Activated CD4-positive, alpha-beta T cell treated with anti-CD3 and anti-CD28 coated beads, Interleukin-2, Interleukin-6, amounts not matched to agents 100 ng/mL and 50 ng/mL, durations not matched to agents 16 hours and 8 hours (primary cell): ENCODE measurements at places on chromosomes 2 and 18.
A peak's percentile ranks its signal among the peaks of the same experiment; 100 is the strongest.

- DNase-seq: peak; percentile 51
These were observed 781 bp upstream of the SLC5A6 start for GRCh38 chr2:27212626-27213471.

GRCh38 chr2:62806231-62806630 is 100.7 kb downstream of the EHBP1 start:
- no peak for DNase-seq

DNA sequence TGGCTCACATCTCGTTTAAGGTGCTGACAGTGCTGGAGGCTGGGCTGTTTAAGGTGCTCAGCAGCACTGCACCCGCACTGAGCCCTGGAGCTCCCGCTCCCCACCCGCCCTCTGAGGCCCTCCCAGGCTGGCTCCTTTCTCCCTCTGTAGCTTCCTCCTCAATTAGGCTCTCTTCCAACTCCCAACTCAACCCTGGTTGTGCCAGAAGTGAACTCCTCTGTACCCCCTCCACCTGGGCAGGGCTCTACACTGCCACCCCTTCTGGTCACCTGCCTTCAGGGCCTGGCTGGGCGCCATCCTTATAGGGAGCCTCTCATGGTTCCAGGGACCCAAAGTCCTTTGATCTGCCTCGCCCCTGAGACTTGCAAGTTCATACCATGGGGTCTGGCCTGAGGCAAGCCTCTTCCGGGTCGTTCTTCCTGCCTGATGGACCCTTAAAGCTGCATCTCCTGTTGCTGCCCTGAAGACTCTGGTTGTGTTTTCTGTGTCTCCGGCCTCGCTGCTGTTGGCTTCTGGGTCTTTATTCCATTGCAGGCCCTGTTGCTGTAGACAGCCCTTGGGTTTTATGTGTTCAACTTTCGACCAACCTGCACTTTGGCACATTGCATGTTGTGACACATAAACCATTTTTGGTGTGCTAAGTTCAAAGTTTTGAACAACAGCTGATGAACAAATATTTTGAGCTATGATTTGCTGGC is 199.6 kb downstream of the LDLRAD4 start:
- DNase-seq: no peak

GRCh38 chr2:152560166-152560565 is 157.1 kb downstream of the PRPF40A start:
- no peak for DNase-seq

DNA sequence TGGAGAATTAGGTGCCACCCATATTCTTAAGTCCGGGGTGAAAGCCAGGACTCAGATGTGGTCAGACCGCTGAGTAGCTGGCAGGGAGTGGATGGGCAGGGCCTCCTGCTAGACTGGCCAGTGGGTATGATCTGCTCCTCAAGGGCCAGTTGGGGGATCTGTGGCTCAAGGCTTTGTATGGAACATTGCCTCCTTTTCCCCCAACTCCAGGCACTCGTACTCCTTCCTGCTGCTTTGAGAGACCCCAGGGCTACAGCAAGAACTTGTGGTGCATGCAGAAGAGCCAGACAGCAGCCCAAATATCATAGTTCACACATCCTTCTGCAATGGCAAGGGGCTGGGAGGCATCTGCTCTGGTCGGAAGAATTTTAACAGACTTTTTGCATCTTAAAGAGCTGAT is 61.7 kb downstream of the PDCL3 start:
- no peak for DNase-seq
